ENCODE measurements at places on chromosomes 1 and 21.

DNA sequence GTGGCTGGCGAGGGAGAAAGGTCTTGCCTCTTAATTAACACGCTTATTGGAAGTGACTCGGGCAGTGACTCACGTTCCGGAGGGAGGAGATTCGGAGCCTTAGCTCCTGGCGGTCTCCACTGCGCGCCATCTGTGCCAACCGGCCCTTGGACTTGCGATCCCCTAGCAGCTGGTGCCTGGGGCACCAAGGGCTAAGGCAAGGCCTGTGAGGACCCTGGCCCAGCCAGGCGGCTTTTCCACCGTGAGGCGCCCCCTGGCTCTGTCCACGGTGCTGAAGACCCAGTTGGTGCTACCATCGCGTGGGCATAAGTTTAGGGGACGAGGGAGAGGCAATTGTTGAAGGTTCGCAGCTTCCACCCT is 1.3 kb upstream of the SYT6 start:
- DNase-seq: no peak

DNA sequence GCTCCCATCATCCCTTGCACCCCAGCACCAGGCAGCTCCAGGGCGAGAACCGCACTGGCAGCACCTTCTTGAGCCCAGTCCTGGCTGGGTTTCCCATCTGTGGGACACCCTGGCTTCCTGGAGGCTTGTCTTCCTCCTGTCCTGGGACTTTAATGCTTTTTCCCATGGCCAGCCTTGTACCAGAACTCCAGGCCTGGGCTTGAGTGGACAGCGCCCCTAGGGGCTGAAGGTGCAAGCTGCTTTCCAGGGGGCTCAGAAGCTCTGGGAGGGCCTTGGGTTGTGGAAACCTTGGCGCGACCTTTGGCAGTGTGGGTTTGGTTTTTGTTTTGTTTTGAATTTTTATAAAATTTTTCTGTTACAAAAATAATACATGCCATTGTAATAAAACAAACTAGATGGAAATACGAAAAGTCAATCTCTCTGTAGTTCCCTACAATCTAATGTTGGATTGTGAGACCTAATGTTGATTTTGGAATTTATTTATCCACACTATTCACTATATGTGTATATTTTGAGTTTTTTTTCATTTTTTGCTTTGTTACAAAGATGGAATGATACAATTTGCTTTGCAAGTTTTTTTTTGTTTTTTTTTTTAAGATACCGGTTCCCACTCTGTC is 33.8 kb upstream of the RPL11 start:
- peak; percentile 74 for DNase-seq

GRCh38 chr1:244709076-244709475 is 56.1 kb downstream of the DESI2 start:
- DNase-seq: no peak

DNA sequence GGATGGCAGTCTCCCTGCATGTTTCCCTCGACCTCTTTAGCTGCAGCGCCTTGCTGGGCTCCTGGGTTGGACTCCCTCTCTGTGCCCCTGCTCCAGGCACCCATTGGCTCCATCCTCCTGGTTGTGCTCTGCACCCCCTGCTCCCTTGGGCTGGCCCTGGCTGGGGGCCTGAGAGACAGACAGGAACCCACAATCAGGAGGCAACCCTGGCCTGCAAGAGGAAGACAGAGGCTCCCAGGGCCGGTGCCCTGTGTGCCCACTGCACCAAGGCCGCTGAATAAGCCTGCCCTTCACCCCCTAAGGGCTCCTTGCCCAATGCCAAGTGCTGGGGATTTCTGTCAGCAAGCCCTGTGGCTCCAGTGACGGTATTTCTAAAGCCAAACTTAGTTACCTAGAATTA is 31.5 kb upstream of the LHX4 start:
- no peak for DNase-seq

DNA sequence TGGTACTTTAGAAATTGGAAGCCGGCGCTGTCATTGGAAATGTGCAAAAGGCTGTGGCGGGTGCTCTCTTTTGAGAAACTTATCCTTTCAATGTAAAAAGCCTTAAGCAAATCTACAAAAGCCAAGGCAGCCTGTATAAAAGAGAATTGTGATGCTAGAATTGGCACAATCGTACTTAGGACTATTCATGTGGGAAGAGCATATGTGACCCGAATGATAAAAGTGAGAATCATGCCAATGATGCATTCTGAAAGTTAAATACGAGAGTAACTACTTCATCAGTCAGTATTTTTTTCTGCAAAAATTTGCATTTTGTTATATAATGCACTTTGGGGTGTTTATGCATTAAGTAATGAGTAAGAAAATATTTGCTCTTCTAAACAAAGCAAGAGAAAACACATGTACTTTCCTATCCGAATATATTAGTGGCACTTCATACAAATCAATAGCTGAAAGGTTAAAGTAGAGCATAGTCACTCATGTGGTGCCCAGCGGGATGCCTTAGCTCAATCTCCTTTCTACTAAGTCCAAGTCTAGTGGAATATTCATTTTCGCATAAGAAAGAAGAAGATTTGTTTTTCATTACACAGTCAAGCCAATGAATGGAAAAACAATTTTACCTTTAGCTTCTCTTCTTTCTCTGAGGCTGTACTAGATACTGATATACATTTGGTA is 1256.6 kb upstream of the B3GALT2 start:
- no peak for DNase-seq

DNA sequence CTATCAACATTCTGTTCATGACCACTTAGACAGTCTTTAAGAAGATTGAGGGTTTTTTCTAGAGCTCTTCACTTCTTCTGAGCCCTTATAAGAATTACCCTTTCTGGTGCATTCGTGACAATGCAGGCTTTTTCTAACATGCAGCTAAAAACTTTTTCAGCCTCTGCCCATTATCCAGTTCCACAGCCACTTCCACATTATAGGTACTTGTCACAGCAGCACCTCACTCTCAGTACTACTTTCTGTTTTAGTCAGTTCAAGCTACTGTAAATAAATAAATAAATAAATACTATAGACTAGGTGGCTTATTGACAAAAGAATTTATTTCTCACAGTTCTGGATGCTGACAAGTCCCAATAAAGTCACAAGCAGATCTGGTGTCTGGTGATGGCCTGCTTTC is 284.4 kb upstream of the PKN2 start:
- DNase-seq: no peak

- no peak for DNase-seq
These were observed 104.9 kb upstream of the SOD1 start for GRCh38 chr21:31554511-31555022.

GRCh38 chr1:83515578-83516154 is 483.3 kb downstream of the TTLL7 start:
- no peak for DNase-seq

GRCh38 chr1:201542309-201543035 is 3.5 kb downstream of the NAV1 start:
- DNase-seq: no peak

- peak; percentile 48 for DNase-seq
These were observed at the start of gene FYB2 for GRCh38 chr1:56819387-56819899. Gene FYB2, minus strand, starts transcription at chr1:56819404. Its CDS starts 114 bp downstream, at chr1:56819290.

GRCh38 chr1:195769461-195769860 is 838.8 kb downstream of the KCNT2 start:
- no peak for DNase-seq

GRCh38 chr1:59431566-59432294 is 134.8 kb downstream of the FGGY start:
- DNase-seq: no peak

DNA sequence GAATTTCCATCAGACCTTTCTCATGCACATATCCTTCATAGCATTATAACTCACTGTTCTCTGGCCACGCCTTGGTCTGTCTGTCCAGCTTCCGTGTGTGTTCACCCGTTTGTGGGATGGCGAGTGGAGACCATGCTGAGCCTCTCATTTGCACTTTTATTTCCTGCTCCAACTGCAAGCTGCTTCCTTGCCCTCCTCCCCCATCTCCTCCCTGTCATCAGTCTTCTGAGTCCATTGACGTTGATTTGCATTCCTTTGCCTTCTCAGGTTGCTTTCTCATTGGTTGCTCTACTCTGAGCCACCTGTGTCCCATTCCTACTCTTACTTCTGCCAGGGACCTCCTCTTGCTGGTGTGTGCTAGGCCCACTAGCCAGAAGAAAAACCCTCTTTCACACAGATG is 146.4 kb downstream of the NOS1AP start:
- no peak for DNase-seq

DNA sequence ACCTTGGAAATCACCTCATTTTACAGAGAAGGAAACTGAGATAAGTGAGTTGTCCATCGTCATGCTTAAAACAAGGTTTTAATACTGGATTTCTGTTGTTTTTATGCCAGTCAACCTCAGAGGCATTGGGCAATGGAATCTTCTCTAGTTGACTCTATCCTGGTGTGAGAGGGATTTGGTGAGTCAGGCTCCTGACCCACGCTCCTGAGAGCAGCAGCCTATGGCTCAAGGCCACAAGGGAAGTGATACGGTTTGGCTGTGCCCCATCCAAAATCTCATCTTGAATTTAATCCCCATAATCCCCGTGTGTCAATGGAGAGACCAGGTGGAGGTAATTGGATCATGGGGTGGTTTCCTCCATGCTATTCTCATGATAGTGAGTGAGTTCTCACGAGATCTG is 90.1 kb downstream of the TLR5 start:
- no peak for DNase-seq

DNA sequence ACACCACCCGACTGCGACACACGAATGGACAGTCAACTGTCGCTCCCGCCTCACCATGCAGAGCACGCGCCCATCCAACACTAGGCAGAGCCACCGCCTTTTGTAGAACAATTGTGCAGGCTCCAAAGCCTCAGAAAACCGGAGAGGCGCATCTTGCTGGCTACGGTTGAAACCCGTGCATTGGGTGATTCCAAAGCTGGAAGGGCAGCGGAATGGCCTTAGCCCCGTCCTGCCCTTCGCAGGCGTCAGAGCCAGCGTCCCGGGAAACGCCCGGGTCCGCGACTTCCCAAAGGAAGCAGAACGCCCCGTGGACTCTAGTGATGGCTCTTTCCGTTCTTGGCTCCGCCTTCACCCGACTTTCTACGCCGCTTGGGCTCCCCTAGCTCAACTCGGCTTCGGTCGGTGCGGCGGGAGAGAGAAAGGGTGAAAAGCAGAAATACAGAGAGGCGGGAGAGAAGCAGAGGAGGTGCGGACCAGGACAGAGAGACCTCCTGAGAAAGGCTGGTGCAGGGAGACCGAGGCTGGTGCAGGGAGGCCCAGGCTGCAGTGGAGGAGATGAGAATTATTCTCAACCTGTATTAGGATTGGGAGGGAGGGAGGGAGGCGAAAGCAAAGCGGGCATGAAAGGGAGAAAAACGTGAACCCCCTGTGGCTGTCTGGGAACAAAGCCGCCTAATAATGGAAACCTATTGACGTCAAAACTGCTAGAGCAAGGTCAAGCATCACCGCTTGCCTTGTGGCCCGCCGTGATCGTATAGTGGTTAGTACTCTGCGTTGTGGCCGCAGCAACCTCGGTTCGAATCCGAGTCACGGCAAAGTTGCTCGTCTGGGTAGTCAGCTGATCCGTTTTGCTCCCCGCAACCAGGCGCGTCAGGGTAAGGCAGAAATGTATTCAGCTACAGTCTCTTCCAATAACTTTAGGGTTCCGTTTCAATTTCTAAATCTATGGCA is 99.5 kb downstream of the PRKAB2 start:
- DNase-seq: no peak

- no peak for DNase-seq
These were observed 963.4 kb upstream of the ADGRL4 start for GRCh38 chr1:79969886-79970285.

DNA sequence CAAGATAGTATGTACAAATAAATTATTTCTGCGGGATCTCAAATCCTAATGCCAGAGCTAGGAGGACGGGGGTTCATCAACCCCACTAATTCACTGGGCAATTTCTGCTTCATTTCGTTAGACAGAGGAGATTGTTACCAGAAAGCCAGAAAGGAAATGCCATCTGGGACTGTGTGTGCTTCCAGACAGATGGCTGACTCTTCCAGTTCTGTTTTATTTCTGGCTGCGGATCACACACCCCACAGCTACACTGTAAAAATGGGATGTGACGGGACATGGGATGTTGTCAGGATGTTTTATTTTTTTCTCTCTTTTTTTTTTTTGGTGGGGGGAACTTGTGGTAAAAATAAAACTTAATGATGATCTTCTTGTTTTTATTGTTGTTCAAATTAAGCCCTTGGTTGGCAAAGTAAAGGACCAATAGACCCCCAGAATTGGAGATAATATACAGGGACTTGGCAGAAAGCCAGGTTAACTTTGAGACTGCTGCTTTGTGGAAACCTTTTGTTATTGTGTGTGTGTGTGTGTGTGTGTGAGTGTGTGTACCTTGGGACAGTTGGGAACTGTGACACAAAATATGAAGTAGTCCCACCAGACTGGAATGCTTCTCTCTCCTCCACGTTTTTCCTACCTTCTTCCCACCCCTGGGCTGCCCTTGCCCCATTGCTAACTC is 114.5 kb downstream of the NUF2 start:
- no peak for DNase-seq

DNA sequence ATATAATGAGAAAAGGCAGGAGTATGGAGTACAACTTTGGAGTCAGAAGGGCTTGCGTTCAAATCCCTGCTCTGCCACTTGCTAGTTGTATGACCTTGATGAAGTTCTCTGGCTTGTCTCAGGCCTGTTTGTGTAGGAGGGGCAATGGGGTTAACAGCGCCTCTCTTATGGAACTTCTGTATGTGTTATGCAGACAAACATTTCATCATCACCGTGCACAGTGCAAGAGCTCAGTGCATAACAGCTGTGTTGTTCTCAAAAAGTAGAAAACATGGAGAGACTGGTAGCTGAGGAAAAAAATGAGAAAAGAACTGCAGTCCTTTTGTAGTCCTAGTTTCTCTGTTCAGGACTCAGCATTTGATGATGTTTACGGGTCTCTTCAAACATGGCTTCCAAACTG is 10.4 kb upstream of the ZNF648 start:
- DNase-seq: no peak

DNA sequence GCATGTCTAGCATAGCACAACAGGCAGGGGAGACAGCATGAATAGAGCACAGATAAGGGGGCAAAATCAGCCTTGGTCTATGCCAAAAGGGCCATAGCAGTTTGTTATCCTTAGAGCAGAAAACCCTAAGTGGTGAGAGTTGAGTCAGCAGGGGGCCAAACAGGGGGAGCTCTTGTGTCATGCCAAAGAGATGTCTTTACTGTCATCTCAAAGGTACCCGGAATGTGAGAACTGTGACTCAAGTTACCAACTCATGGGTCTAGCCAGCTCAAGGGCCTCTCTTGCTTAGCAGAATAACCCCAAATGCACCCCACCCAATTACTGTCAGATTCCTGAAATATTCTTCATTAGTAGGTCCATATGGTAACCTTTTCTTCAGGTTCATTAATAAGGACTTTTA is 45.9 kb upstream of the NRDC start:
- no peak for DNase-seq
